ENCODE measurements at places on chromosomes 16 and 17.

DNA sequence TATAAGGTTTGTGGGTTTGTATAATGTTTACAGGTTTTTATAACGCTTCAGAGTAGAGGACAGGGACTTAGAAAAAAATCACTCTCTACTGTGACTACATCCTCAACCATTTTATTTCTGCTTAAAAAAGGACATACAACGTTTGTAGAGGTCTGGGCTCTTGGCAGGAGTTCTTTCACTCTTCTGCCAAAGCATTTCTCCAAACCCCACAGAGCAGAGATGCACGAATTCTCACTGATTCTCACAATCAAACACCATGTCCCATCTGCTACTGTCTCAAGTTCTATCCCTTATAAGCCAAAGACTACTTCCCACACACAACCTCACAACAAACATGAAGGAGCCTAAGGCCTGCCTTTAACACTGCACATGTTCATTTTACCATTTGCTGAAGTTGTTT is 7.0 kb upstream of the ANKFY1 start:
- no peak for DNase-seq

DNA sequence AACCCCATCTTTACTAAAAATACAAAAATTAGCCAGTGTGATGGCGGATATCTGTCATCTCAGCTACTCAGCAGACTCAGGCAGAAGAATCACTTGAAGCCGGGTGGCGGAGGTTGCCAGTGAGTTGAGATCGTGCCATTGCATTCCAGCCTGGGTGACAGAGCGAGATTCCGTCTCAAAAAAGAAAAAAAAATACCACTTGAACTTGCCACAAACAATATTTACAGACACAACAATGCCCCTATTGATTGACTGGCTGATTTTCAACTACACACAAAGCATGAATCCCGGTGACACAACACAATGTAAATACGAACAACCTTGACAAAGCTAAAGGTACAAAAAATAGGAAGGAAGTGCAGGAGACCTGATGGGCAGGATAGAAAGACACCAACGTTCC is 49.3 kb downstream of the NXN start:
- DNase-seq, result no peak

DNA sequence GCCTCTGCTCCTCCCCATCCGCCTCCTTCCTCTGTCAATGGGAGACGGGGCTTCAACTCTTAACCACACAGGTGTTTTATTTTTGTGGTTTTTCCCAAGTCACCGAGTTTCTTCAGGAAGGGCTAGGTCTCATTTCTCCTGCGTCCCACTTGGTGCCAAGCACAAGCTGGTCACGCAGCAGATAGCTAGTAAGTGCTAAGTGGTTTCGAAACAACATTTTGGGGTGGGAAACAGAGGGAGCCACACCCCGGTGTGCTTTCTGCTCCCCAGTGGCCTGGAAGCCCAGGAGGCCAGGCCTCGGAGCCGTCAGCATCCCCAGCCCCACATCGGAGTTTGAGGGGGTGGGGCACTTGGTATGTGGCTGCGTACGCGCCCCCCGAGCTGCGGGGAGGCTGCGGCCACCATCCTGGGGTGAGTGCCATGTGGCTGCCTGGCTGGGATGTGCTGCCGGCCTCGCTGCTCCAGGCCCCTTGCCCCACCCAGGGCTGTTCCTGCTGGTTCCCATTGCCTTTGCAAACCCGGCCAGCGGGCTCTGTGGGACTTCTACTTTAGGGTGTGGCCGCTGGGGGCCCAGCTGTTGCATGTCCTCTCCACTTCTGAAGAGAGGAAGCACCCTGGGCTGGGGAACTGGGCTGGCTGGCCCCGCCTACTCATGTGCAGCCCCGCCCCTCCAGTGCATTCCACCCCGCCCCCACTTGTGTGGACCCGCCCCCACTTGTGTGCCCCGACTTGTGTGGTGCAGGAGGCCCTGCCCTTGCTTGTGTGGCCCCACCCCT is 55.6 kb downstream of the BAIAP2 start:
- no peak for DNase-seq

DNA sequence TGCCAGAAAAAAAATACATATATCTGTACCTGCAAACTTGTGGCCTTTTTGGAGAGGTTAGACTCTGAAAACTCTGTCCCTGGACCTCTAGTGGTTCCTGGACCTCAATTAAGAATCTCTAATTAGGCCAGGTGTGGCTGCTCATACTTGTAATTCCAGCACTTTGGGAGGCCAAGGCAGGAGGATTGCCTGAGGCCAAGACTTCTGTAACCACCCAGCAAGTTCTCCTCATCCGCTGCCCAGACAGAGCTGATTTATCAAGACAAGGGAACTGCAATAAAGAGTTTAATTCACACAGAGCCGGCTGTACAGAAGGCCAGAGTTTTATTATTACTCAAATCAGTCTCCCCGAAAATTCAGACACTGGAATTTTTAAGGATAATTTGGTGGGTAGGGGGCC is 4.2 kb downstream of the ASPA start:
- DNase-seq, result no peak

GRCh38 chr17:77875881-77876509 is 82.5 kb upstream of the TNRC6C start:
- DNase-seq, result no peak

DNA sequence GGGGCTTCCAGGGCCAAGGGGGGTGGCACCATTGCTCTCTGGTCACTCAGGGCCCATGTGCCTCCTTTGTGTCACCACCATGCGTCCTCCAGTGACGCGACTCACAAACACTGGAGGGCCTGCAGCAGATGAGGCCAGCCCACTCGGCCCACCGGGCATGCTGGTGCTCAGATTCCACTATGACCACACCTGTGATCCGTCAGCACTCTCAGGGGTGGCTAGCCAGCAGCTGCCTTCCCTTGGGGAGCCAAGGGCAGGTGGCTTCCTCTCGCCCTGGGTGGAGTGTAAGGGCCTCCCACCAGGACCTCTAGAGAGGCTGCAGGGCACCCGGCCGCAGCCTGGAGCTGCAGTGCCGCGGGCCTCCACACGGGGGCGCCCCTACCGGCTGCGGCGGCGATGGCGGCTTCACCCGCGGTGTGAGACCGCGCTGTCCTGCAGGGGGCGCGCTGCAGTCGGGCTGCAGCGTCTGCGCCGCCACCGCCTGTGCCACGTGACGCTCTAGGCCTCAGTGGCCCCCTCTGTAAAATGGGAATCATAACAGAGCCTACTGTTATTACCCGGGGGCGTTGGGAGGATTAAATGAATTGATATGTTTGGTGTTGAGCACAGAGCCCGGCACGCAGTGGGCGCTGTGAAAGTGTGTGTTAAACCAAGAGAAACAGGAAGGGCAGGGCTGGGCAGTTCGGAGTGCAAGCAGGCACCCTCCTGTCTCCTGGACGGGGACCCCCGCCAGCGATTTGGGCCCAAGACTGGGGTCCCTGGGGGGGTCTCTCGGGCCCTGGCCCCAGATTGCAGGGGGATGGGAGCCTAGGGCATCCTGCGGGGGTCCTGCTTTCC is 192.4 kb upstream of the GSE1 start:
- DNase-seq, result no peak

DNA sequence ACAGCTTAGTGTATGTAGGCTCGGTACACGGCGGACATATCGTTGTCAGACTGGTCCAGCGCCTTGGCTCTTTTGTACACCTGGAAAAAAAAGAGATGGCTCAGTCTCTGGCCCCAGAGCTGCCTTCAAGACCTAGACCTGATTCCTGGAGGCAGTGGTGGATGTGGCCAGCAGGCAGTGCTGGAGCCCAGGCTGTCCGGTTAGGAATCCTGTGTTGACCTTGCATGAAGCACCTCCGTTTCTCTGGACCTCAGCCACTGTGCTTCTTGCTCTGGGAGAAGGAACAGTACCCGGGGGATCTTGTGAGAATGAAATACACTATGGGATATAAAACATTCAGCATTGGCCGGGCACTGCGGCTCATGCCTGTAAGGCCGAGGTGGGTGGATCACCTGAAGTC is 2.8 kb upstream of the ROGDI start:
- DNase-seq, result no peak

- DNase-seq, result no peak
These were observed 22.7 kb downstream of the YPEL2 start for GRCh38 chr17:59353936-59354755.

DNA sequence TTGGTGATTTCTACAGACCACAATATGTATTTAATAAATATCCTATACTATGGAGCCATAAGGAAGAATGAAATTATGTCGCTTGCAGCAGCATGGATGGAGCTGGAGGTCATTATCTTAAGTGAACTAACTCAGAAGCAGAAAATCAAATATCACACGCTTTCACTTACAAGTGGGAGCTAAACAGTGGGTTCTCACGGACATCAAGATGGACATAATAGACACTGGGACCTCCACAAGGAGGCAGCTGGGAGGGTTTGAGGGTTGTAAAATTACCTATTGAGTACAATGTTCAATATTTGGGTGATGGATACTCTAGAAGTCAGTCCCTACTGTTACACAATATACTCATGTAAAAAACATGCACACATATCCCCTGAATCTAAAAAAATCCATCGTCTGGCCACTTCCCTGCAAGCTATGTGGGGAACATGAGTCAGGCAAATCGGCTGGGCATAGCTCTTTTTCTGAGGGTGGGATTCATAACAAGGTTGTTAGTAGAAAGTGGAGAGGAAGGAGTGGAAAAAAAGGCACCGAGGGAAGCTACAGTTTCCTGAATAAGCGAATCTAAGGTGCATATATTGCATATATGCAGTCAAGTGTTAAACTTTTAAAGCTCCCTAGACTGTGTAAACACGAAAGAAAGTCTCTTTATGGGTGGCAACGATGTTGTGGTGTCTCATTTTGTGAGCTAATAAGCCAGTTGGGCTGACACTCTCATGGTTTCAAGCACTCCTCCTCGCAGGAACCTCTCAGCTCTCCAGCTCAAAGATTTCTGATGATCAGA is 135.2 kb upstream of the CPHXL start:
- DNase-seq, result no peak

DNA sequence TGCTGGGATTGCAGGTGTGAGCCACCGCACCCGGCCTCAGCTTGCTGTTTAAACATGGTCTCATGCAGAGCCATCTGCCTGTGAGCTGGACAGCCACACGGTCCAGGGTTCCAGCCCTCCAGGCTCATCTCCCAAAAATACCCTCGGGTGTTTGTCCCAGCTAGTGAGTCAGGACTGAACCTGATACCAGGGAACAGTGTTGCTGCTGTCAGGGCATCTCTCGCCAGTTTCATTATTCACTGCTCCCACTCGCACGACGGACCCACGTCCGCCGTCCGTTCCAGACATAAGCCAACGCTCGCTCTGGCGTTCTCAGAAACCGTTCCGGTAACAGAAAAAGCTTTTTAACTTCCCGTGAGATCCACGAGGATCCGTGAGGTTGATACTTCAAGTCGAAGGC is 77.6 kb downstream of the NXN start:
- DNase-seq, result no peak

GRCh38 chr16:86931410-86931941 is 353.1 kb downstream of the FOXL1 start:
- DNase-seq, result peak; percentile 51

DNA sequence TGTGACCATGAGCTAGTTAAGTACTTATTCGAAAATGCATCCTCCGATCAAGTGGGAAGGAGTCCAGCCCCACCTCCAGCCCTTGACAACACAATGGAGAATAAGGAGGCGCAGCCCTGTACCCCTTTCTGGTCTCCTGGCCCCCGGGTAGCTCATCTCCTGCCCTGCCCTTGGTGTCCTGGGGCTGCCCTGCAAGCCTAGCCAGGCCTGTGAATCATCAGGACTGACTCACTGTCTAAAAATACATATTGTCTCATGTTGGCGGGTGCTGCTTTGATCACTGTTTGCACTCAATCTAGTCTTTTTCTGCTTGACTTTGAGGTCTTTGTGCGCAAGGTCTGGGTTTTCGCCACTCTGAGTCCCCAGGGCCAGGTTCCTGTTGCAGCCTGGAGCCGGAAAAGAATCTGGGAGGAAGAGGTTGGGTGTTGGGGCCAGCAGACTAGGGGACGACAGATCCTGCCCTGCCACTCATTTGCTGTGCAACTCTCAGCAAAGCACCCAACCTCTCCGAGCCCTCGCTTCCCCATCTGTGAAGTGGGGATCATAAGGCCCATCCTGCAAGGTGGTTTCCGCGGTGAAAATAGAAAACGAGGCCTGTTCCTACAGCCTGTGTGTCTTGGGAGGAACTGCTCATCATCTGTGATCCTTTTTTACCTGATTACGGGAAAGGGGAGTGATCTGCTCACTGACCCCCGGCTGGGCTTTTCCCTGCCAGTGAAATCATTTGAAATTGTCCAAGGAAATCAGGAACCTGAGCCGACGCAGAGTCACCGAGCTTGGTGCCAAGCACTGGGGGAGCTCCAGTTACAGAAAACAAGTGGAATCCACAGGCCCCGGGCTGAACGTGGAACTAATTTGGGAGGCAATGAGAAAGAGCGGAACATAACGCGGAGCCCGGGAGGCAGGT is 230.4 kb downstream of the PARN start:
- no peak for DNase-seq

DNA sequence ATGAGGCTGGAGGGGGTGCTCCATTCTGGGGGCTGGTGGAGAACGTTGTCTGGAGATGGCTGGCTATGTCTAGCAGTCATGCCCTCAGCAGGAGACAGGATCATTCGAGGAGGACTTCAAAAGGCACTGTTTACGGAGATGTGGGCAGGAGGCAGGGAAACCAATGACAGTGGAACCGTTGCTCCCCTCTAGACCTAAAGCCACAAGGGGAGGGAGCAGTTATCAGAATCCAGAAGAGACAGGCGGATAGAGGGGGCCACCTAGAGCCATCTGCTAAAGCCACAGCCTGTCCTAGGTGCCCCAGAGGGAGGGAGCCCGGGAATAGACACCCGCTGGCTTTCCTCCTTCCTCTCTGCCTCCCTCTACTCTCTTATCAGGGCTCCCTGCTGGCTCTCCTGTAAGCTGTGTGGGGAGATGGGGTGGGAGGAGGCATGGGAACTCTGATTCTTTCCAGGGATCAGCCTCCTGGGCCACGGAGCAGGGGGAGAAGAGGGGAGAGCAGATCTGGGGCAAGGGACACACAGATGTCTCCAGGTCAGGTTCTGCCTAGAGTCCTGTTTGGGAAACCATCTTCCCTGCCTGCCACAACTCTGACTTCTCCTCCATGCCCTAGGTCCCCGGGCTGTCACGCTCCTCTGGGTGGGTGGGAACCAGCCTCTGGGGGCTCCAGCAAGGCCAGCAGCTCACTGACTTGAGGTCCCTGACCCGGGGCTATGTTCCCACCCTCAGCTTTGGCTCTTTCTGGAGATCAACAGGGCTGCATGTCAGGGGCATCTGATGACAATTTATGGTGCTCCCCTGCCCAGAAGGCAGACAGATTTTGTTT is 42.3 kb downstream of the IRX3 start:
- no peak for DNase-seq

GRCh38 chr16:2155977-2156848 is 631 bp downstream of the TRAF7 start:
- DNase-seq, result no peak

GRCh38 chr17:73067075-73067474 is 25.4 kb downstream of the SLC39A11 start:
- DNase-seq, result no peak

GRCh38 chr16:14668556-14669223 is 25.4 kb downstream of the PLA2G10 start:
- DNase-seq, result no peak

DNA sequence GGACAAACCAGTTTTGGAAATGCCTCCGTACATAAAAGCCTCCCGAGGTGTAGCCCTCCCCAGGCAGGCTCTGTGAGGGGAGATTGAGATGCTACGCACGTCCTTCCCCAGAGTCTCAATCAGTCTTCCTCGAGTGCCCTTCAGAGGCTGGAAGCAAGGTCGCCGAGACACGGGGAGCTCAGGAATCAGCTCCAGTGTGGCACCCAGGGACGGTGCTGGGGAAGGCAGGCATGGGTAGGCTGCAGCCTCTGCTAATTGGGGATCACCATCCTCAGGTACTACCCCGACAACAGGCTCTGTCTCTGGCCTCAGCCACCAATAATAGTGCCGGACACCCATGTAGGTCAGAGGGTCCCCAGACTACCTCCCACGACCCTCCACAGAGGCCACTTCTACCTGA is 28.1 kb upstream of the GSG1L start:
- DNase-seq, result no peak
